ENCODE measurements at places on chromosomes 1 and 21.

- H3K27me3 ChIP-seq = no peaks in the 10 kb centered on the region
- H3K36me3 ChIP-seq = no peaks in the 10 kb centered on the region
- H3K4me1 ChIP-seq = peaks cover 23% of the 10 kb centered on the region
- H3K4me3 ChIP-seq = no peak overlapping the region
- H3K27ac ChIP-seq = no peak overlapping the region
These were observed 19.7 kb upstream of the IFNLR1 start for GRCh38 chr1:24206516-24207394.

- H3K36me3 ChIP-seq = no peaks in the 10 kb centered on the region
- no peak overlapping the region for H3K4me3 ChIP-seq
- H3K27ac ChIP-seq = no peak overlapping the region
- peaks cover 10% of the 10 kb centered on the region for H3K27me3 ChIP-seq
- no peak for DNase-seq
These were observed 152.3 kb downstream of the NR5A2 start for GRCh38 chr1:200179781-200180160.

- DNase-seq = no peak
- peaks cover under 1% of the 10 kb centered on the region for H3K36me3 ChIP-seq
- H3K4me3 ChIP-seq = no peak overlapping the region
- H3K27me3 ChIP-seq = peaks cover 26% of the 10 kb centered on the region
- H3K4me1 ChIP-seq = no peaks in the 10 kb centered on the region
- no peak overlapping the region for H3K27ac ChIP-seq
These were observed 56.8 kb upstream of the HTR1D start for GRCh38 chr1:23274134-23274505.

DNA sequence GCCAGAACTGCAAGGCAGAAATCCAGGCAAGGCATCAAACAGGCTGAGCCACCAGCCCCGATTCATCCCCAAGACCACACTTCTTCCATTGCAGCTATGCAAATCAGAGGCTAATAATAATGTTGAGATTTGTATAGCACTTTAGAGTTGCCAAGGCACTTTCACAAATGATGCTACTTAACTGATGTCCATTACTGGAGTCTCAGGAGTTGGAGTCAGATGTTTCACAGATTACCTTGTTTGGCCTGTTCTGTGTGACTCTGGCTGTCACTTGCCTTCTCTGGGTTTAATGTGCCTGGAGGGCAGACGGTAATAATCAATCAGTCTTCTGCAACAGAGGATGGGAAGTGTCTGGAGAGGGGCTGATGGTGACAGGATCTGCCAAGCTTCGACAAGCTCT is 40.8 kb upstream of the MPZL1 start:
- peaks cover 48% of the 10 kb centered on the region for H3K36me3 ChIP-seq
- H3K27ac ChIP-seq = no peak overlapping the region
- no peak overlapping the region for H3K4me3 ChIP-seq
- H3K27me3 ChIP-seq = no peaks in the 10 kb centered on the region
- H3K4me1 ChIP-seq = peaks cover 11% of the 10 kb centered on the region

DNA sequence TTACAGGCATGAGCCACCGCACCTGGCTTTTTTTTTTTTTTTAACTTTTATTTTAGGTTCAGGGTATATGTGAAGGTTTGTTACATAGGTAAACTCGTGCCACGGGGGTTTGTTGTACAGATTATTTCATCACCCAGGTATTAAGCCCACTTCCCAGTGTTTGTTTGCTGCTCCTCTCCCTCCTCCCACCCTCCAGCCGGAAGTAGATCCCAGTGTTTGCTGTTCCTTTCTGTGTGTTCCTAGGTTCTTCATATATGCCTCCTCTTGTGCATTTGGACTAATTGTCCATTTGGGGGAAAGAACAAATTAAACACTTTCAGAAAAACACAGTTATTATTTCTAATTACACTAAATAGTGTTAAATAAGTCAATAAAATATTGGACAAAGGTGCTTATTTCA is 1.1 kb upstream of the SLC2A7 start:
- H3K27me3 ChIP-seq = no peaks in the 10 kb centered on the region
- no peak overlapping the region for H3K27ac ChIP-seq
- no peak overlapping the region for H3K4me3 ChIP-seq

GRCh38 chr1:110134050-110134595 is 16.2 kb upstream of the SLC6A17 start:
- DNase-seq = no peak
- no peak overlapping the region for H3K27ac ChIP-seq
- no peak overlapping the region for H3K4me3 ChIP-seq
- no peaks in the 10 kb centered on the region for H3K36me3 ChIP-seq
- H3K27me3 ChIP-seq = peaks cover 53% of the 10 kb centered on the region

- no peak overlapping the region for H3K4me3 ChIP-seq
- no peaks in the 10 kb centered on the region for H3K27me3 ChIP-seq
- no peak for DNase-seq
- no peaks in the 10 kb centered on the region for H3K4me1 ChIP-seq
- H3K27ac ChIP-seq = no peak overlapping the region
These were observed 1770.9 kb downstream of the BRINP3 start for GRCh38 chr1:188706742-188707141.
